ENCODE measurements at places on chromosomes 4 and X.

- DNase-seq = no peak
Measured at GRCh38 chr4:83563998-83564397, 28.1 kb downstream of the GPAT3 start.

GRCh38 chr4:101942891-101943290 lies 152.4 kb downstream of the BANK1 start:
- DNase-seq = no peak

GRCh38 chrX:19344661-19345060 lies 934 bp downstream of the PDHA1 start:
- no peak for DNase-seq

DNA sequence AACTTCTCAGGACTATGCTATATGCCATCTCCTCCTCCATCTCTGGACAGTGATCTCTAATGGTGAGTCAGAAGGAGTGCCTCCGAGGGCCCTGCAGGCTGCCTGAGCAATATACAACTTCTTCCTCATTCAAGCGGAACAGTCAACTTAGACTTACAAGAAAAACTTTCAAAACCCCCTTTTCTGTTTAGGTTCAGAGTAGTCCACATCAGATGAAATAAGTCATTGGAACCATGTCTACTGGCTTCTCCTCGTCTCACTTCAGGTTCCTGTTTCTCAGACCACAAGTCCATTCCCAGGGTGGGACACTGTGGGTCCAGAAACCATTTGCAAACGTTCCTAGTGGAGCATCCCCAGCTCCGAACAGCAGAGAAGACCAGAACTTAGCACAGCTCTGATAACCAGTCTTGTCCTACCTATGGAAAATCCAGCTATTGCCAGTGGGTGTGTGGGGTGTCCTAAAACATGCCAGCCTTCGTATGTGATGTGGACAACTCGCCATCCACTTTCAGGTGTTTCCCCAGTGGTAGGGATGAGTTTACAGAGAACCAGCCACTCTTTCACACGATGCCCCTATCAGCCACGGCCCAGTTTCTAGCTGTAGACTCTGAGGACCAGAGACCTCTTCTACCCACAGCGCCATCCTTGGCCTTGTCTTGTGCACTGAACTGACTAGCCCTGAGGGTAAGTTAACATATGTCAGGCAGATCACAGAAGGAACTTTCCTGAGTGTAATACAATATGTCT lies 32.7 kb upstream of the NKRF start:
- DNase-seq = no peak

DNA sequence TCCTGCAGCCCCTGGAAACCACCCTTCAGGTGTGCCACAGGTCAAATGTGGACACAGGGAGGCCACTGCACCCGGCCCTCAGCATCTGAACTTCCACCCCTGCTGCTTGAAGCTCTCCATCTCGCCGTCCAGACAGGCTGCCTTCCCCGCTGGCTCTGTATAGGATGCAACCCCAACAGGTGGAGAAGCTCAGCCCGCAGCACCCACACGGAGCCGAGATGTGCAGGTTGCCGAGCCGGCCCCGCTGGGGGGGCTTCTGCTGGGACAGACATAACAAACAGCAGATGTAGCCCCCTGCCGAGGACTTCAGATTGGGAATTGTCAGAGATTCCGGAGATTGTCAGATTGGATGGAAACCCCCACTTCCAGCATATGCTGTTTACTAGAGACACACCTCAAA lies 20.5 kb downstream of the TMEM187 start:
- no peak for DNase-seq

DNA sequence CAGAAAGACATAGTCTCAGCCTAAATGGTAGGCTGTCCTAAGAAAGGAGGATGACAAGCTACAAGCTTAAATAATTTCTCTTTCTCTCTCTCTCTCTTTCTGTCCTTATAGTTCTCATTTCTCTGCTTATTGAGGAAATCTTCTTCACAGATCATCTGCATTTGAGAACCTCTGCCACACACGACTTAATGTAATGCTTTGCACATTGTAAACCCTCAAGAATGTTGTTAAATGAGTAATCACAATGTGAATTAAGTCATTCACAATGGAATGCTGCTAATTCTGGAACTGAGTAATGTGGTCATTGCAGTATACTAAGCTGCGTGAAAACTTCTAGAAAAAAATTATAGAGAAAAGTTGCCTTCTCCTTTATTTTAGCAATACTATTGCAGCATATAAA lies 508.9 kb upstream of the FTHL17 start:
- no peak for DNase-seq

DNA sequence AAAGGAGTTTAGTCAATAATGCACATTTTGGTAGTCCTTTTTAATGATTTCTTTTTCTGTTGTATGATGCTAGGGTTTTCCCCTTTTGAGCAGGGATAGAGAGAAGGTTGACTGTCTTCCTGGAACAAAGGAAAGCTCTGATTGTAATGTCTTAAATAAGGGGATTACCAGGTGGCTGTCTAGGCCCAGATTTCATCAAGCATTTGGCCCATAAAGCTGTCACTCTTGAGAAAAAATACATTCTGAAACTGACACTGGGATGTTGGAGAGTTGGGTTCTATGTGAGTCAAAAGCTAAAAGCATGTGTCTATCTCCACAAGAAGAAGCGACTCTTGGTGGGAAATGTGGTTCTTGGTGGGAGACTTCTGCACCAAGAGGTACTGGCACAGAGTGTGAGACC lies 26.4 kb downstream of the KIAA1210 start:
- DNase-seq = no peak

GRCh38 chrX:69024161-69024736 lies 141.0 kb downstream of the PJA1 start:
- DNase-seq = no peak

GRCh38 chrX:69469975-69470374 lies 34.2 kb upstream of the NALF2 start:
- DNase-seq = no peak

DNA sequence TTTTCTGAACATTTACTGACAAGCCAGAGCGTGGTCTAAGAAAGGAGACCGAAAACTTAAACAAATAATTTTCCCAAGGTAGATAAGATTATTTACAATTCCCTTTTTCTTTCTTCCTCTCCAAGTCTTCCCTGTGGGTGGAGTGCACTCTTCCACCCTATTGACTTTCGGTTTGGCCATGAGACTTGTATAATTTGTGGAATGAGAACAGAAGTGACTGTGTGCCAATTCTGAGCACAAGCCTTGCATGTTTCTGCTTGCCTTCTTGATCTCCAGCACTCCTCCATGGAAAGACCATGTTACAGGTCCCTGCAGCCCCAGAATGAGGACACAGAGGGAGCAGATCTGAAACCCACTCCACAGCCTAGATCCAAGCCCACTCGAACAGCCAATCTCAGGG lies 150.0 kb upstream of the HPGD start:
- DNase-seq = no peak

- DNase-seq = no peak
Measured at GRCh38 chr4:24646798-24647460, 62.6 kb upstream of the DHX15 start.

DNA sequence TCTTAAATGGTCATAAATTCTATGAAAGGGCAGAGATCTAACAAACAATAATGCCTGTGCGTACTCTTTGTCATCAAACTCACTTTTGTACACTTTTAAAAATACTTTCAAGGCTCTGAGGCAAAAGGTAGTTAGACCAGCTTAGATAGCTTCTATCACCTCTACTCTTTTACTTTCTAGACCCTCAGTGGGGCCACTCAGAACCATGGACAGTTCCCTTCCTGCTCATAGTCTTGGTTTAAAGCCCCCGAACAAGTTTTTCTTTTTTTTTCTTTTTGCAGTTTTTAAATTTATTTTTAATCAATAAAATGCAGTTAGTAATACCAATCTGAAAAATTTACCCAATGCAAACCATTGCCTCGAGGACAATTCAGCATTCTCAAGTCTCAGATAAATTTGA lies 460.5 kb upstream of the CNKSR2 start:
- no peak for DNase-seq

DNA sequence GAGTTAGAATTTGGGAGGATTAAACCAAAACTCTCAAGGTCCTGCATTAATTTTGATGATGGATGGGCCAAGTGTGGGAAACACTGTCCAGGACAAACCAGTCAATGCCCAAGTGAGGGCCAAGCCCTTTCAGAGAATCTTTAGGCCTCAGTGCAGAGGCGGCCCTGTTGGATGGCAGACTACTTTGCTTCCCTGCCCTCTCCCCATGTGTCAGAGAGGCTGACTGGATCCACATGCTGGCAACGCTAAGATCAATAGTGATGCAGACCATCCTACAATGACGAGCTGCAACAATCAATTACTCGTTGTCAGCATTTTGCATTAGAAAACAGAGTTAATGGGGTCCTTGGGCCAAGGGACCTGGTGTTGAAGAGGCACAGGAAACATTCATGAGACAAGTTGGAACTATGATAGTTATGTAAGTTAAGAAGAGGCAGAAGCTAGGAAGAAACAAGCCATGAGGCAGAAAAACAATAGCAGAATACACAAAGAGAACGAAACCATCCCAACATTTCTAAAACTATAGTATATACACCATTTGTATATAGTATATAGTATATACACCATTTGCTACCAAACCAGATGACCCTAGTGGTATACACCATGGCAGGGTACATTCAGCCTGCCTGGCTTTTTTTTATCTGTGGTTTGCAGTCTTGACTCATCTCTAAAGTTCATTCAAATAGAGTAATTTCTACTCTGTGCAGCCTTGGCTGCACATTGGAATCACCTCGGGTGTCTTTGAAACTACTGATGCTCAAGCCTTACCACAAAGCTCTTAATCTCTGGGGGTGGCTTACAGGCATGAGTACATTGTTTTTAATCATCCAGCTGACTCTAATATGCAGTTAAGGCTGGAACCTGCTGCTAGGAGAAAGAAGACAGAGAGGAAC lies 147.7 kb upstream of the GYPA start:
- DNase-seq = no peak

- DNase-seq = no peak
Measured at GRCh38 chr4:136922066-136922465, 610.2 kb downstream of the PCDH18 start.

- DNase-seq = no peak
Measured at GRCh38 chr4:1760521-1761071, 32.5 kb upstream of the FGFR3 start.

- DNase-seq = no peak
Measured at GRCh38 chr4:107220976-107221375, 184.9 kb upstream of the DKK2 start.

GRCh38 chr4:100106982-100107381 lies 83.3 kb downstream of the DDIT4L start:
- no peak for DNase-seq

GRCh38 chrX:50691820-50692219 lies 122.2 kb downstream of the SHROOM4 start:
- DNase-seq = no peak

- DNase-seq = no peak
Measured at GRCh38 chrX:112577146-112577545, 102.6 kb downstream of the LHFPL1 start.

DNA sequence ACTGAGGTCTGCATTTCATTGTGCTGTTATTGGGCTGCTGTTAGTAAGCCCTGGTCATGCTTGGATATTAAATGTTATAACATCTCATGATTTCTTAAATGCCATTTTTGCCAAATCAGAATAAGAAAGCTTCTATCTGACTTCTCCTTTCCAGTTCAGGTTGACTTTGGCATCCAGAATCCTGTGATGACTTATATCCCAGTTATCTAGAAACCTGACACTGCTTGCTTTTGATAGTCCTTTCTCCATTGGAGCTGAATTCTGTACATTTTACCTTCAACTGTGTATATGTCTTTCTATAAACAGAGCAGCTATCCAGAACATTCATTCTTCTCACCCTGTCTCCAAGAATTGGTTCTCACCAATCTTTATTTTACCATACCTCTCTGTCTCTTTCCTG lies 257.7 kb upstream of the GNPDA2 start:
- DNase-seq = no peak

DNA sequence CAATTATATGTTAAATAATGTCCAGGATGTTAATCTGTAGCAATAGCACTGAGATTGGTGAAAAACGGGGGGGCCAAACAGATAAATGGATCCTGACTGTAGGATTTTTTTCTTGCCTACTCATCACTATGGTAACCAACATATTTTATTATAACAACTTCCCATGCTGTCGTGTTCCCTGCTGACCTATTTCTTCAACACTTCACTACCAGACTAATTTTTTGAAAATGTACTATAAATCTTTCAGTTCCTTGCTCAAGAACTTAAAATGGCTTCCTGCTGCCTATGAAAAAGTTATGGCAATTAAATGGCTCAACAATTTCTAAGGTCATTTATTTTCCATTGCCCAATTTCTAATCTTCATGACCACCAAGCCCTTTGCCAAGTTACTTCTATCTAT lies 38.9 kb upstream of the CFAP47 start:
- DNase-seq = no peak

- no peak for DNase-seq
Measured at GRCh38 chr4:71163317-71163716, 169.9 kb downstream of the DCK start.

DNA sequence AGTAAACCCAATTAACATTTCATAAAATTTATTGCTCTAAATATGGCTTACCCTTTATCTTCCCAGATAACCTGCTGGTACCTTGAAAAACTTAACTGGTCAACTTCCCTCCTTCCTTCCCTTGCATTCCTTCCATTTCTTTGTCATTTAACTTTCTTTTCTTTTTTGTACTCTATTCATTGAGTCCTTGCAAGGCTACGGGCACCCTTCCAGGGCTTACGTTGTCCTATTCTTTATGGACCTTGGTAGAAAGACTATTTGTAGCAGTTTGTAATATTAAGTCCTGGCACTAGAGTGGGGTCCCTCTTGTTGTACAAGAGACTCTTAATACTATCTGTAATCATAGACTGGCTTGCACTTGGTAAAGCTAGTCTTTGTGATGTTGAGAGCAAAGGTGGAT lies 8.0 kb upstream of the GATB start:
- no peak for DNase-seq

DNA sequence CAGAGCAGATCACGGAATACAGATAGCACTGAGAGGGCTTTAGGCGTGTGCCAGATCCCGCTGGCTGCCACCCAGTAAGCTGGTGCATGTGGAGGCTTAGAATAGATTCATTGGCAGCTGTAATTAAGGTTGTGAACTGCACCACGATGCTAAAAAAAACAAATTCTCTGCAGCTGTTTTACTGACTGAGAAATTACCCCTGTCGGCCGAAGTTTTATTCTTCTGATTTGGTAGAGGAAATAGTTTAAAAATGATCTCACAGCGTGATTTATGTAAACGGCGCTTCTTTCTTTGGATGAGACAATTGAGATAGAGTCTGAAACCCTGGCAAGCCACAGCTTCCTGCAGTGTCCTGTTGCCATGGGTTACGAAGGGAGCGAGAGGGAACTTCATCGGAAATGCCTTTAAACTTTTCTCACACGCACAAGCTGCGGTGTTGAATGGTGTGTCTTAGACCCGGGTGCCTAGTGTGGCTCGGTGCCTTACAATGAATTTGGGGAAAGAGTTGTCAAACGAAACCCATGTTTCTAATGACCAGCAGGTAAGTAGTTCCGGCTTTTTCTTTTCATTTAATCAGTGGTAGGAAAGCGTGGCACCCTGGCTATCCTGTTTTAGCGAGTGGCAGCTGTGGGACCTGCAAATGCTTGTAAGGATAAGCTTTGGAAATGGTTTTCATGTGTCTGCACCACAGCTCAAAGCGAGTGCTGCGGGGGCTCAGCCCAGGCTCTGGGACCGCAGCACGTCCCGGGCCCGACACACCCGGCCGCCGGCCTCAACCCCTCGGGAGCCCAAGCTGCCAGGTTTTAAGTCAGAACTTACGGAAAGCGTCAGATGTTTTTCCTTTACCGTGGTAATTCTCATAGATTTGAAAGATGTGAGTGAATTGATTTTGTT lies 71.7 kb upstream of the HGFAC start:
- DNase-seq = no peak

GRCh38 chr4:72448231-72448630 lies 120.8 kb downstream of the ADAMTS3 start:
- DNase-seq = no peak

- DNase-seq = no peak
Measured at GRCh38 chr4:8836664-8837171, 34.9 kb downstream of the HMX1 start.

Data from cortex of kidney (tissue), 1 donor.